ENCODE measurements at places on chromosomes 11 and 22. TPM values are rescaled to one million over a fixed set of nuclear protein-coding genes. Genes with fewer than 3 reads are reported as not detected.

Gene RIMBP3C
- total RNA-seq: 0.68 TPM

Gene MMP7
- not detected for total RNA-seq

Gene SPTBN2
- total RNA-seq: 12.9 TPM

Gene PKDREJ
- 0.05 TPM for total RNA-seq
